Tibial nerve (tissue), 4 donors: ENCODE measurements at places on chromosomes 6 and 20. TPM values are rescaled to one million over a fixed set of nuclear protein-coding genes. Genes with fewer than 3 reads are reported as not detected.
A peak's percentile ranks its signal among the peaks of the same experiment; 100 is the strongest.

Gene NT5E
- 27.6 TPM for total RNA-seq

Gene ENTPD6
- 68.6 TPM for total RNA-seq

GRCh38 chr6:4057036-4057435 lies 21.9 kb downstream of the FAM217A start:
- no peak for DNase-seq
- H3K36me3 ChIP-seq, result peaks cover 90% of the 10 kb centered on the region
- no peak overlapping the region for H3K4me3 ChIP-seq

DNA sequence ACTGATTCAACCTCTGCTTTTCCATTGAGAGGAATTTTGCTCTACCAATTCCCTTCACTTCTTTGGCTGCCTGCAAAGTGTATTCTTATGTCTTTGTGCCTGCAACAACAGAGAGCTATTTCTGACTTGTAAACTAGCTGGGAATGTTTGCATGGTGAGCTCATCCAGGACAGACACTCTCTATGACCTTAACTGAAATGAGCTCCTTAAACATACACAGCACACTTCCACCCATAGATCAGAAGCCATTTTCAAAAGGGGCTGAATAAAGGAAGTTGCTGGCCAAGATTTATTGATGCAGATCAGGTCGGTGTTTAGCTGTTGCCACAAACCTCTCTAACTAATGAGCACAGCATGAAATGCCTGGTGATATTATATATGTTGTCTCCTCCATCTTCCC lies 377.7 kb downstream of the BTBD9 start:
- no peaks in the 10 kb centered on the region for H3K36me3 ChIP-seq
- H3K27ac ChIP-seq, result no peak overlapping the region
- H3K27me3 ChIP-seq, result no peaks in the 10 kb centered on the region
- no peaks in the 10 kb centered on the region for H3K4me1 ChIP-seq

Gene PPP1R18
- total RNA-seq, result 26.6 TPM

DNA sequence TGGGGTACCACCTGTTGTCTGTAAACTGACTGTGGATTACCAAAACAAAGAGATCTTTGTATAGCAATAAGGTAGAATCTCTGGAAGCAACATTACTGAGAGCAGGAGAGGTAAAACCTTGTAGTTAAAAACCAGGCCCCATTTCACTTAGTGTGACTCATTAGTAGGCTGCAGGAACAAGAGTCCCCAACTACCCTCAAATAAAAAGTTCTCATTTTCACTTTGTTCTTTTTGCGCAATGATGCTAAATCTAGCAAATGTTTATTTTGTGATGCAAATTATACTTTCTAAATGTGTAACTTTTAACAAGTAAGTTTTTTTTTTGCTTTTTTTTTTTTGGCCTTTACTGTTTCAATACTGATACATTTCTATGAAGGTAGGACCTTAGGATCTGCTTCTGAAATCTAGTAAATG lies 67.1 kb downstream of the ESF1 start:
- DNase-seq, result no peak
- no peak overlapping the region for H3K4me3 ChIP-seq
- H3K36me3 ChIP-seq, result no peaks in the 10 kb centered on the region
- no peak overlapping the region for H3K27ac ChIP-seq
- H3K4me1 ChIP-seq, result no peaks in the 10 kb centered on the region

DNA sequence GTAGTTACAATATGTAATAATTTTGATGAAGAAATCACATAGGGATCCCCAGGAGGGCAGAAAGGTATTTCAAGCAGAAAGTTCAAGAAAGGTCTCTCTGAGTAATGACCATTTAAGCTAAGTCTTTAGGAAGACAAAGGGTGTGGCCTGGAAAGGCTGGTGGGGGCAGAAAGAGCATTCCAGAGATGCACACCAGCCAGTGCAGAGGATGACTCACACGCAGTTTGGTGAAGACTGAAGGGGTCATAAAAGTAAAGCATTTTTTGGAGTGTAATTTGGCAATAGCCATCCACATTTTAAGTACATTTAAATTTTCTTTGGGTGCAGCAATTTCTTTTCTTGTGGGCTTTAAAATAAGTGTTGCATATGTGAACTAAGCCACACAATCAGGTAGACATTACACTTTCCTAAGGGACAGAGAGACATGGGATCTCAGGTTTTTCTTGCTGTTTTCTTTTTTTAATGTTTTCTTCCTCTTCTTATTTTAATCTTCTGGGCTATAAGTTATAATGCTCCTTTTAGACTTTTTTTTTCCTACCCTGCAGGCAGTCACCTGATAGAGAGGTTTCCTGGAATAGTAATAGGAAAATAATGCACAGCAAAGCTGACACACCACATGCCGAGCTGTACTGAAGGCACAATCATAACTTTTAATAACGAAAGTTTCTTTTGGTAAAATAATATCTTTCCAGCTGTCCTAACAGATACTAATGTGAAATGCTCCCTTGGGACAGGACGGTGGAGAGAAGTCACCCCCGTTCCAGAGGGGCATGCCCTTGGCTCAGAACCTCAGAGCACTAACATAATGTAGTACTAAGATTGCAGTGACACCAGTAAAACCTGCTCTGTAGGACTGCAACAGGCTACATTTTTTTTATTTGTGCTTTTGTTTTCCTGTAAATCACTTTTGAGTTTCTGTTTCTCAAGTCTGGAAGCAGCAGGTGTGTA lies 49.6 kb upstream of the PTPRK start:
- H3K27me3 ChIP-seq, result no peaks in the 10 kb centered on the region
- no peak overlapping the region for H3K4me3 ChIP-seq
- peaks cover 7% of the 10 kb centered on the region for H3K4me1 ChIP-seq
- H3K27ac ChIP-seq, result no peak overlapping the region
- DNase-seq, result no peak

- H3K4me3 ChIP-seq, result no peak overlapping the region
- no peak for DNase-seq
- peak overlapping the region; percentile 5 for H3K27ac ChIP-seq
- H3K4me1 ChIP-seq, result peaks cover 17% of the 10 kb centered on the region
- H3K36me3 ChIP-seq, result peaks cover 32% of the 10 kb centered on the region
These were observed 61.2 kb upstream of the TRAF3IP2 start for GRCh38 chr6:111666847-111667246.

- H3K4me1 ChIP-seq, result peaks cover 35% of the 10 kb centered on the region
- H3K4me3 ChIP-seq, result no peak overlapping the region
- no peaks in the 10 kb centered on the region for H3K27me3 ChIP-seq
- H3K27ac ChIP-seq, result no peak overlapping the region
- H3K36me3 ChIP-seq, result peaks cover 9% of the 10 kb centered on the region
- DNase-seq, result no peak
These were observed 27.3 kb downstream of the WRNIP1 start for GRCh38 chr6:2792330-2793110.

Gene PSMB9
- total RNA-seq, result 20.1 TPM

GRCh38 chr6:147077251-147077650 lies 127.0 kb upstream of the STXBP5 start:
- no peak for DNase-seq
- H3K36me3 ChIP-seq, result no peaks in the 10 kb centered on the region
- H3K27me3 ChIP-seq, result no peaks in the 10 kb centered on the region
- H3K4me1 ChIP-seq, result no peaks in the 10 kb centered on the region
- no peak overlapping the region for H3K4me3 ChIP-seq
- no peak overlapping the region for H3K27ac ChIP-seq

GRCh38 chr20:3461211-3461771 lies 9.5 kb upstream of the ATRN start:
- no peak for DNase-seq
- H3K36me3 ChIP-seq, result no peaks in the 10 kb centered on the region
- H3K4me1 ChIP-seq, result no peaks in the 10 kb centered on the region
- no peak overlapping the region for H3K4me3 ChIP-seq
- H3K27me3 ChIP-seq, result no peaks in the 10 kb centered on the region

Gene APOBEC2
- total RNA-seq, result not detected

Gene ABRACL
- 2.8 TPM for total RNA-seq

DNA sequence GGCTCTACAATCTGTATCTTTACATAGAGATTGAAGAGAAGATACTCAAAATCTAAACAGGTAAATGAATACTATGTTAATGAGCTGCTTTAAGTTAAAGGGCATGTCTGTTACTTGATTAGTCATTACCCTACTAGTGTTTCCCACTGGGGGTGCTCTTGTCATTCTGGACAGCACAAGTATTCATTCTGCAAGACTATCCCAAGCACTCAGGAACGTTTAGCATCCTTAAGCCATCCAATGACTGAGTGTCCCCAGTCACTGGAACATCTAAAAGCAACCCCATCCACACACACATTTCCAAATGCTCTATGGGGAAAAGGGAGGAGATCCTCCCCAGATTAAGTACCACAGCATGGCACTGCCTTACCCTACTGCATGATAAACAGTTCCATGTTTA lies 25.7 kb downstream of the EZR start:
- no peak overlapping the region for H3K27ac ChIP-seq
- no peaks in the 10 kb centered on the region for H3K27me3 ChIP-seq
- H3K36me3 ChIP-seq, result no peaks in the 10 kb centered on the region
- no peaks in the 10 kb centered on the region for H3K4me1 ChIP-seq

Gene ALDH8A1
- total RNA-seq, result 4.2 TPM

DNA sequence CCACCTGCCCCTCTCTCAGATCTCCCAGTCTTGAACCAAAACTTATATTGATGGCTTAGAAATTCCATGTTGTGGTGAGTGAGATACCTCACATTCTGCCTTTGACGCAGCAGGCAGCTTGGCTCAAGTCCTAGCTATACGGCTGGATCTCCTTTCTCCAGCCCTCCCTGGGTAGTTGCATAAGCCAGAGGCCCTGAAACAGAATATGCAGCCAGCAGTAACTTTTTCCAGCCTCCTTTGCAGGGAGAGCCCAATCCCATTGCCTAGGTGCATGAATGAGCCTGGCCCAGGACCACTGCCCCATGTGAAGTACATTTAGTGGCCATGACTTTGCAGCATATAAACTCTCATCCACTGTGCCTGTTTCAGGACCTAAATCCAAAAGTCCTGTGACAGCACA lies 202.2 kb upstream of the CDYL start:
- H3K4me1 ChIP-seq, result no peaks in the 10 kb centered on the region
- no peaks in the 10 kb centered on the region for H3K36me3 ChIP-seq
- no peaks in the 10 kb centered on the region for H3K27me3 ChIP-seq
- no peak for DNase-seq

Gene ELOVL2
- 0.60 TPM for total RNA-seq

GRCh38 chr20:41678799-41679198 lies 60.6 kb upstream of the CHD6 start:
- no peaks in the 10 kb centered on the region for H3K36me3 ChIP-seq
- H3K27ac ChIP-seq, result no peak overlapping the region
- DNase-seq, result no peak
- H3K27me3 ChIP-seq, result no peaks in the 10 kb centered on the region
- H3K4me1 ChIP-seq, result no peaks in the 10 kb centered on the region

GRCh38 chr20:59645761-59646171 lies 41.4 kb downstream of the PHACTR3 start:
- DNase-seq, result no peak
- no peaks in the 10 kb centered on the region for H3K27me3 ChIP-seq
- H3K4me1 ChIP-seq, result no peaks in the 10 kb centered on the region
- no peak overlapping the region for H3K27ac ChIP-seq
- H3K4me3 ChIP-seq, result no peak overlapping the region

- DNase-seq, result no peak
- H3K4me3 ChIP-seq, result no peak overlapping the region
- H3K27ac ChIP-seq, result peak overlapping the region; percentile 1
- no peaks in the 10 kb centered on the region for H3K36me3 ChIP-seq
These were observed 50.8 kb downstream of the UTRN start for GRCh38 chr6:144335914-144336313.

DNA sequence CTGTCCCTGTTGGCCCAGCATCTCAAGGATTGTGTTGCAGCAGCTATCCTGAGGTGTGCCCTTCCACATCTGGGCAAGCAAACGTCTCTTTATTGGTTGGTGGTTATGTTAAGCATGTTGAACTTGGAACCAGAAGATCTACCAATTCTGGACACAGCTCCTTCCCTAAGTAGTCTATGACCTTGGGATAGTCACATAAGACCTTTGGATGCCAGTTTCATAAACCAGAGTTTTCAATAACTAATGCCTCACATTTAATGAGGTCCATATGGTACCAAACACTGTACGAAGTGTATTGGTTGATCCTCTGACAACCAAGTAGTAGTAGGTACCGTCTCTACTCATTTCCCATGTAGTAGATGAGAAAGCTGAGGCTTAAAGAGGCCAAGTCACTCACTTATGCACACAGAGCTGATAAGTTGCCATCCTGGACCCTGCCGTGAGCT lies 3.7 kb downstream of the CYP24A1 start:
- H3K4me3 ChIP-seq, result no peak overlapping the region
- H3K27me3 ChIP-seq, result no peaks in the 10 kb centered on the region
- no peaks in the 10 kb centered on the region for H3K4me1 ChIP-seq
- H3K36me3 ChIP-seq, result no peaks in the 10 kb centered on the region
- DNase-seq, result no peak
- no peak overlapping the region for H3K27ac ChIP-seq

GRCh38 chr6:72580281-72580940 lies 41.5 kb upstream of the KCNQ5 start:
- no peak overlapping the region for H3K27ac ChIP-seq
- H3K27me3 ChIP-seq, result no peaks in the 10 kb centered on the region
- DNase-seq, result no peak
- no peaks in the 10 kb centered on the region for H3K4me1 ChIP-seq
- no peak overlapping the region for H3K4me3 ChIP-seq
